Dermis blood vessel endothelial cell (primary cell): ENCODE measurements at places on chromosomes 13 and 19.

DNA sequence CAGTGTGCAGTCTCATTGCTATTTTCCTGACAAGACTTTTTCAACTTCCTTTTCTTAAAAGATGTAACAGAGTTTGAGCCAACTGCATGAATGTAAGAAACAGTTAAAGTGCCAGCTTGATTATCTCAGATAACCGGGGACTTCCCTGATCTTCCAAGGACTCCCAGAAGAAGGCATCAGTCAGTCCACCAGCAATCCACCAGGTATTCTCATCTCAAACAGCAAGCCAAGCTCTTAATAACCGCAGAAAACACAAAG, 350.1 kb downstream of the LIG4 start:
- DNase-seq: peak; percentile 4

DNA sequence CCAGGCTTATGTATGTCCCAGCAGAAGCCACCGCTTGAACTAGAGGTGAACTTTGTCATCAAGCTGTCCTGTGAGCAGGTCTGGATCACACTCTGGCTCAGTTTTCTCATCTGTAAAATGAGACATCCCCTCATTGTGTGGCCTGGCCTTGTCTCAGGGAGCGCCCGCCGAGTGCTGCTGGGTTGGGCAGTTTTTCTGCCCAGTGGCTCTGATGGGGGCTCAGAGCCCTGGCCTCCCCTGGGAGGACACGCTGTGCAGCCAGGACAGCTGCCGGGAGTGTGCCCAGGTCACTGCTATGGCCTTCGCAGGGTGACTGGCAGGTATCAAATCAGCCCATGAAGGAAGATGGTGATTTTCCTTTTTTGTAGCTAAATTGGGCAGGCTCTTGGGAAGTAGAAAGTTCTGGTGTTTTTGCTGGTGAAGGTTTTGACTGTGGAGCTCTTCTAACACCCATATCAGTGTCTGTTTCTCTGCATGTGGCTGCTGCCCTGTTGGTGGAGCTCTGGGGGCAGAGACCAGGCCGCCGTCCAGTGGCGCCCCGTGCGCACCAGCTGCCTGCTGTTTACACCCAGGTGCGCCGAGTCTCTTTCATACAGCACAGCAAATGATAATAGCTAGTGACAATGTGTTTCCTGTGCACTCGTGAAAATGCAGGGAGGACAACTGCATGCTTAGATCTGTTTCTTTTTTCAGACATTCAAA, 40.8 kb downstream of the SLC7A9 start:
- no peak for DNase-seq

DNA sequence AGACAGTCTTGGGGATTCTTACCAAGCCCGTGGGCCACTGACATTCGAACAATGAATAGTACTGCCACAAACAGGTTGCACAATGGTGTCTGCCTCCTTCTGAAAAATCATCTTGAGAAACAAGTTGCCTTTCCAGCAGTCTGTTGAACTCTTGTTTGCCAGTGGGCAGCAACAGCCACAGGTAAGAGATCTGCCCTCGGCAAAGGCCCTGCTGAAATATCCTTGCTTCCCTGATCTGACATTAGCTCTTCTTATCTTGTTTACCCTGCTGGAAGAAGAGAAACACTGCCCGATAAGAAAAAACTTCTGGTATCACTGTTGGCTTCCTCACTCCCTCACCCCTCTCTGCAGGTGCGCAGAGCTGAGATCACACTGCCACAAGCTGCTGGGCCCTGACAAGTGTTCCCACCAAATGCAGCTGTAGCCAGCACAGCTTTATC, 2.0 kb downstream of the DOCK9 start:
- peak; percentile 71 for DNase-seq

DNA sequence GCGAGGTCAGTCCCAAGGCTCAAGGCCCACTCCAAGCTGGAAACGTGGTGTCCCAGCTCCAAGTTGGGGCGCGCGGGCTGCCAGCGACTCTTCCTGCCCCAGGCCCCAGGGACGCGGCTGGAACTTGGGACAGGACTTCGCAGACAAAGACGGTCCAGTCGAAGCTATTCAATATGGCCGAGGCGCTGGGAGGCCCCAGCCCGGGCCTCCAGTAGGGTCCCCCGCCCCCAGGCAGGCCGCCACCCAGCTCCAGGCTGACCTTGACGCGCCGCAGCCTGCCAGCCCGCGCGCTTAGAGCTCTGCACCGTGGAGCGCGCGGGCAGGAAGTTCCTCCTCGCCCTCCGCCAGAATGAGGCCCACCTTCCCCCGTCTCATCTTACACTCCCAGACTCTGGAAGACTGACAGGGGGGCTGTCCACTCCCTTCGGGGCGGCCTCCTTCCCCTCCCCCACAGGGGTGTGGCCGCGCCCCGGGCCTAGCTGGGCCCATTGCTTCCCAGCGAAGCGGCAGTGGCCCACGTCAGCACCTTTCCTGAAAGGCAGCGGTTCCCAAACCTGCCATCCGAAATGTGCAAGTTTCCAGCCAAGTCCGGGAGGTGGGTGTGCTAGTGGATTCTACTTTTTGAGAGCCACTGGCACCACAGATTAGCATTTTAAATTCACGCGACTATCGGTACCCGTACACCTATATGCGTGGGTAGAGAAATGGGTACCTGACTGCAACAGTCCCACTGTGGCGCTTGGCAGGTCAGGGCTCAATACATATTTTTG, at the start of gene CCDC8:
TSS of gene CCDC8 (minus strand) at position 303 of the 770 bp plus-strand sequence. CDS start 754 bp downstream, outside the sequence.
- DNase-seq: peak; percentile 53

DNA sequence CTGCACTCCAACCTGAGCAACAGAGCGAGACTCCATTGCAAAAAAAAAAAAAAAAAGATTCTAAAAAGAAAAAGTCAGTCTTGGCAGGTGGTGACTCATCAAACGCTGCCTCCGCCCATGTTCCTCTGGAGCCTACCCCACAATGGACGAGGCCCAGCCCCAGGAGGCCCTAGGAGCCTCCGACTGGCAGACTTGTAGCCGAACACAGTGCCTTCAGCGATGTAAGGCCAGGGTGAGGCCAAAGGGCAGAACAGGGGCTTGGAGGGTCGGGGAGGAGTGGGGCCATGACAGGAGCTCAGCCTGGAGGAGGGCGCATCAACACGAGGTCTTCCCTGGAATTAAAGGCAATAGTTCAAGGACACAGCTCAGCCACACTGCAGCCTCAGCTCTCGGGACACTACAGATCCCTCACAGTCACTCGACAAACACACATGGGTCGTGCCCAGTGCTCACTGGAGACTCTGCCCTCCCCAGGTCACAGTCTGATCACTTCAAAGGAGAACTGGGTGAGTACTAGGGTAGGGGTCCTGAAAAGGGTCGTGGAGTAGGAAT, 5.1 kb downstream of the USE1 start:
- DNase-seq: peak; percentile 74

DNA sequence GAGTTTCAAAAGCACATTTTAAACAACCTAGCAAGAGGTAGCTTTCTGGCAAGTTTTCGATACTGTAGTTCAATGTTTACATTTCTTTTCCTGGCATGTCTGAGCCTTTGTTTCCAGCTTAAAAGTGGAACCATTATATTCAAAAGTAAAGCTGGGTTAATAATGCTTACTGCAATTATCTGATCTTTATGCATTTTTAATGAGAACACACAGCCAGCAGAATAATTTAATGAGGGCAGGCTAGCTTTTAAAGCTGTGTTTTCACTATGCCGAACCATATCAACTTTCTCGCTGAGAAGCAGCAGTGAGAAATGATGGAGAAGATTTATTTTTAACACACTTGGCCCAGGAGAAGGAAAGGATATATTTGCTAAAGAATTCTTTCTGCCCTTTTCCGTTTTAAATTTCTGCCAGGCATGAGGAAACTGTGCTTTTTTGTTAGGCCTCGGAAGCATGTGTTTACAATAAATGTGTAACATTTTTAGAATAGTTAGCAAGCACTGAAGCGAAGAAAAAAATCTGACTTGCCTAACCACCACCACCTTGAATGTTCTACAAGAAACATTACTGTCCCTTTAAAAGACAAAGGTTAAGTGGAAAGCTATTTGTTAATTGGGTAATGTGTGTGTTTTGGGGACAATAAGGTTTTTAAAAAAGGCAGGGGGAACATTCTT, 1.0 kb downstream of the MBNL2 start:
- no peak for DNase-seq

GRCh38 chr13:70087247-70087646, 20.4 kb upstream of the ATXN8OS start:
- no peak for DNase-seq

DNA sequence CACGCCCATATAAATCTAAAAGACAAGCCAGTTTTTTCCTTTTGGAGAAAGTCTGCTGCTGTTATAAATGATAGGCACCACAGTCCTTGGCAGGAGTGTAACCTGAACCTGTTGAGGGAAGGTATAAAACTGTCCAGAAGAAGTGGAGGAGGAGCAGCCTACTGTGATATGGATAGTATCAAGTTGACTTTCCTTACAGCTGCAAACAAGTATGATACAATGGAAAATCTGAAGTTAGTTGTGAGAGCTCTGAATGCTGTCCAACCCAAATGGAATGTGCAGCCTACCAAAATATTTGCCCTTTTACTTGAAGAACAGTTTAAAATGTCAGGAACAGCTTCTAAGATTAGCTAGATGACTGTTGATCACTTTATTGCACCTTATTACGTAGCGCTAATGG, 399.6 kb downstream of the FGF14 start:
- no peak for DNase-seq
